ENCODE measurements at places on chromosomes 2 and 18.

DNA sequence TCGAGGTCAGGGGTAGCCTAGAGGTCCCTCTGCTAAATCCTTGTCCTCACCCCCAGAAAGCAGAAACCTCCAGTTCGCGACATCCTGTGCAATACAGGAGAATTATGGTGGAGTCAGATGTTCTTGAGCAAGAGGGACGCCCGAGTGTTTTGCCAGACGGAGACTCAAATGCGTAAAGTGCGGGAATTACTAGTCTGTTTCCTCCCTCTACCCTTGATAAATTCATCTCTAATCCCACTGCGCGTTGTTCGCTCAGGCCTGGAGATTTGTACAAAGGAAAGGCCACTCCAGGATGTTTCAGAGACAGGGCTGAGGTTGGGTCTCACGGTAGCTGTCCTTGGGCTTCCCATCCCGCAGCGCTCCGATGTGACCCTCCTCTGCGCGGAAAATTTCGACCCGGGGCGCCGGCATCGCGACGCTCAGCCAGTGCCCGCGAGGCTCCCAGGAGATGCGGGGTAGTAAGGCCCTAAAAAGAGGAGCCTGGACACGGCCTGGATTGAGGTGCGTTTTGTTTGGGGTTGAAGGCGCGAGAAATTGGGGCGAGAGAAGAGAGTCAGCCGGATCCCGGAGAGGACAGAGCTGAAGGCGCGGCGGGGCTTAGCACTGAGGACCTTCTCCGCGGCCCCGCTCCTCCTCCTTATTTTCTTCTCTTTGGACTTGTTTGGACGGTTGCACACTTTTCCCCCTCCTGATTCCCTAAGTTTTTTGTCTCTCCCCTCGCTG lies 2.6 kb upstream of the NEUROD1 start:
- DNase-seq: no peak

GRCh38 chr18:38611036-38611964 lies 1045.7 kb upstream of the CELF4 start:
- DNase-seq: no peak

GRCh38 chr2:225937625-225938187 lies 538.2 kb downstream of the NYAP2 start:
- no peak for DNase-seq

DNA sequence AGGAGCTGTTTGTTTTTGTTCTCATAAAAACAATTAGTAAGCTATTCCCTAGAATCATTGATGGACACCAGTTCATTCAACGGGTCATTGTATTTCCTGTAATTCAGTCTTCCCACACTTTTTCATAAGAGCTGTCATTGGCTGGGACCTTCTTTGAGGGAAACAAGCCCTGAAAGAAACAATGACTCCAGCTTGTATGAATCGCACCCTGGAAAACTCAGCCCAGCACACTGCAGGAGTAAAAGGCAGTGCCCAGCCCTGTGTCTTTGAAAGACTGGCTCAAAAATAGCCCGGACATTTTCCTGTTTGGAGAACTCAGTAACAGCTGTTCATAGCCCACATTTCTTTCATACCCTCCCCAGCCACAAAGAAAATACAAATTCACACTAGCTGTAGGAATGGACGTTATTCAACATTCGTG lies 81.5 kb downstream of the NCKAP5 start:
- no peak for DNase-seq

DNA sequence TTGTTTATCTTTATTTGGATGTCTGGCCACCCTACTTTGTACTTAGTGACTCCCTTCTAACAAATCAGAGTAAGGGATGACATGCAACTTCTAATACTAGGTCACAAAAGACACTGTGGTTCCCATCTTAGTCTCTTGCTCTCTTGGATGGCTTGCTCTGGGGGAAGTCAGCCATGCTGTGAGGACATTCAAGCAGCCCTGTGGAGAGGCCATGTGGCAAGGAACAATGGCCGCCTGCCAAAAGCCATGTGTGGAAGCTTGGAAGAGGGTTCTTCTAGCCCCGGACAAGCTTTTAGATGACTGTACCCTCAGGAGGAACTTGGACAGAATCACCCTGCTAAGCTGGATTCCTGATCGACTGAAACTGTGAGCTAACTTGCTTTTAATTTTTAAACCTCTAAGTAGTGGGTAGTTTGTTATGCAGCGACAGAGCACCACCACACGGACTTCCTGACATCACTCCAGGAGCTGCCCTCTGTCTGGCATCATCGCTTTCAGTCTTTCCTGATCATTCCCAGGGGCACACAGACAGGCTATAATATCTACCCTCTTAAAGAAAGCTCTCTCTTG lies 116.8 kb upstream of the ODC1 start:
- no peak for DNase-seq

DNA sequence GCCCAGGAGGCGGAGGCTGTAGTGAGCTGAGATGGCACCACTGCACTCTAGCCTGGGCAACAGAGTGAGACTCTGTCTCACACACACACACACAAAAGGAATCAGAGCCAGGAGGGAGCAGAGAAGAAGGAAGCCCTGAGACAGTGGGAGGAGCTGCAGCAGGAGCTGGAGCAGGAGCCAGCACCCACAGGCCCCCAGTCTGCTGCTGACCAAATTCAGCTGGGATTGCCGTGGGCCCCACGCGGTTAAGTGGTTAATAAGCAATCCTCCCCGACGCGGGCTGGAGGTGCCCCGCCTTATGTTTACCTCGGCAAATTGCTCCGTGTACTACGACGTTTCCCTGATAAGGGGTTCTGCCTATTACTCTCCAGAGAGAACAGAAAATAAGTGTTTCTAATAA lies 265.3 kb downstream of the TWIST2 start:
- no peak for DNase-seq

GRCh38 chr2:175552902-175553301 lies 371.4 kb upstream of the ATP5MC3 start:
- DNase-seq: no peak

- no peak for DNase-seq
Measured at GRCh38 chr2:48572816-48573215, 42.9 kb downstream of the STON1 start.

GRCh38 chr2:238130111-238130695 lies 8.3 kb upstream of the KLHL30 start:
- DNase-seq: no peak

DNA sequence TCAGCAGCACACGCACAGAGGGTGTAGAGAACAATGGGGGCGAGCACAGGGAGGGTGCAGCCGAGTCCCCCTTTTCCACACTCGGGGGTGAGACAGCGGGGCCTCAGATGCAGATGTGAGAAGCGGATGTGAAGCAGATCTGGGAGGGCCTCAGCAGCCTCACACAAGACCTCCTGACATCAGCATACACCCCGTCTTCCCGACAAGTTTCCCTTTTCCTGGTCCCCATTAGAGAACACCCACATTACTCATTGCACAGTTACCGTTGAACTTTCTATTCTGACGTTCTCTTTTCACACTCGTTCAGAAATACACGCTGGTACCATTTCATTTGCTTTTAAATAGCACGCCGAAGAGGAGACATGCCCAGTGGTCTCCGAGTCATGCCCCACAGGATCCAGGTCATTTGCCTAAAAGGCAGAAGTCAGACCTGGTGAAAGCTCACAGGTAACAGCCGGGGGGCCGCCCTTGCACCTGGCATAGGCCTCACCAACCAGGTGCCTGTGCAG lies 129.5 kb upstream of the ID2 start:
- no peak for DNase-seq

- no peak for DNase-seq
Measured at GRCh38 chr2:189092936-189093335, 86.6 kb downstream of the COL5A2 start.

DNA sequence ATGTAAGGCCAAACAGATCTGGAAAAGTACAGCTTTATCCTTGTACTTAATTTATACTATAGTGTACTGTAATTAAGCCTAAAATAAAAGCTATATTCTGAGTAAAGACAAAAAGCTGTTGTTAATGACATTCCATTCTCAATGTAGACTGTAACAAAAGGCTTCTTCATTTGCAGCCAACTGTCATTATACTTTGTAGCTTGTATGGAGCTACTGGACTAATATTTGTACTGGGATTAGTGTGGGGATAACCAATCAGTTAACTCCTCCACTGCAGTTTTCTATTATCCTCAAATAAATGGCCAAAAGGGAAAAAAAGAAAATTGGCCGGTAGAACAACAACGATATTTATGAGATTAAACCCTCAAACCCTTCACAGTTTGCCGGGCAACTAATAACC lies 66.5 kb downstream of the STK39 start:
- peak; percentile 49 for DNase-seq

- DNase-seq: no peak
Measured at GRCh38 chr2:240556553-240557100, 1.2 kb downstream of the ANKMY1 start.

GRCh38 chr2:241155936-241156335 lies 5.7 kb downstream of the PPP1R7 start:
- DNase-seq: no peak

DNA sequence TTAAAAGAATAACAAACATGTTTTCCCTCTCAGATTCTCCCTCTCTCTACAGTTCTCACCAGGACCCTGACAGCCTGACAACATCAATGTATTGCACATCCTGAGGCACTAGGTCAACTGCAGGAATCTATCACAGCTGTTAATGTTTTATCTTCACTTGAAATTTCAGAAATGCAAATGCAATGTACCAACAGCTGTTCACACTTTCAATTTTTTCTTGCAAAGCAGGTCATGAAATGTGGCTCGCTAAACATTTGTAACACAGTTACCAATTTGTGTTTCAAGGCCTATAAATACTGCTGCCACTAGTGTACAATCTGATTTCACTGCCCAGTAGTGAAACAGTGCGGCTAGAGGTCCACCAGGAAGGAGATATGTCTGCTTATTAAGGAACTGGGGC lies 147.8 kb downstream of the EXOC6B start:
- DNase-seq: no peak

DNA sequence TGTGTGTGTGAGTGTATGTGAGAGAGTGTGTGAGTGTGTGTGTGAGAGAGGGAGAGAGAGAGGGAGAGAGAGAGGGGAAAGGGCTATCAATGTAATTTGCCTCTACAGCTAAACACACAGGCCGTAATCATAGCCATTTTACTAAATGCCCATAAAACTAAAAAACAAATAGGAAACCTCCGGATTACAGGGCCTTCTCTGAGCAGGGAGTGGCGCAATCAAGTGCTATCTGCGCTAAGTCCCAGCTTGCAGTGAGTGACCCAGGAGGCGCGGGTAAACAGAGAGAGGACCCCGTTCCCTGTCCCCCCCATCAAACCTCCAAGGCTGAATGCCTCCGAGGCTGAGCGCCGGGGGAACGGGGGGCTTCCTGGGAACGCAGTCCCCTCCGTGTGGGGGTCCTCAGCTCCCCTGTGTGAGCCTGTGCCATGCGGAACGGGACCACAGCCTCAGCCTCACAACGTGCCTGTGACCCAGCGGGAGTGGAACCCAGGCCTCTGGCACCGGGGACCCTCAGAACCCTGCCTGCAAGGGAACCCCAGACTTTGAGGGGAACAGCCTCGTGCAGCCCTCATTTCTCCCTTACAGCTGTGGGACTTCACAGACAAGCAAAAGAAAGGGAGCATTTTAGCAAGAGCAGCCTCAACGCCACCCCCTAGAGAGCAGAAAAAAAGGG lies 54.7 kb upstream of the ID2 start:
- DNase-seq: no peak

- peak; percentile 31 for DNase-seq
Measured at GRCh38 chr18:22930089-22930713, 2.9 kb upstream of the RBBP8 start.

GRCh38 chr18:59546188-59546587 lies 151.0 kb downstream of the CCBE1 start:
- DNase-seq: no peak

DNA sequence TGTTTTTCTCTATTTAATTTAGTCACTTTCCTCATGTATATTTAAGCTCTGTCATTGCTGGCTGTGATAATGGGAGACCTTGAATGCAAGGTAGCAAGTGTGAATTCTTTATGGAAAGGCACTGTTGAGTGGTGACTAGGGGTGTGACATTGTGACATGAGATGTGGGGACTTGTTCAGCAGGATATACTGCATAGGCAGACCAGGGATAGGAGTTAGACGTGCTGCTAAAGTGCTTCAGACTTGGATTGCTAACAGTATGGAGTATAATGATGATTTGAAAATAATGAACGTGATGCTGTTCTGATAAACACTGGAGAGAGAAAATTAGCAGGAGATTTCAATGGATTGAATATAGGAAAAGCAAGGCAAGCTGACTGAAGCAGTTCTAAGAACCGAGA lies 135.1 kb downstream of the NCOA1 start:
- no peak for DNase-seq

DNA sequence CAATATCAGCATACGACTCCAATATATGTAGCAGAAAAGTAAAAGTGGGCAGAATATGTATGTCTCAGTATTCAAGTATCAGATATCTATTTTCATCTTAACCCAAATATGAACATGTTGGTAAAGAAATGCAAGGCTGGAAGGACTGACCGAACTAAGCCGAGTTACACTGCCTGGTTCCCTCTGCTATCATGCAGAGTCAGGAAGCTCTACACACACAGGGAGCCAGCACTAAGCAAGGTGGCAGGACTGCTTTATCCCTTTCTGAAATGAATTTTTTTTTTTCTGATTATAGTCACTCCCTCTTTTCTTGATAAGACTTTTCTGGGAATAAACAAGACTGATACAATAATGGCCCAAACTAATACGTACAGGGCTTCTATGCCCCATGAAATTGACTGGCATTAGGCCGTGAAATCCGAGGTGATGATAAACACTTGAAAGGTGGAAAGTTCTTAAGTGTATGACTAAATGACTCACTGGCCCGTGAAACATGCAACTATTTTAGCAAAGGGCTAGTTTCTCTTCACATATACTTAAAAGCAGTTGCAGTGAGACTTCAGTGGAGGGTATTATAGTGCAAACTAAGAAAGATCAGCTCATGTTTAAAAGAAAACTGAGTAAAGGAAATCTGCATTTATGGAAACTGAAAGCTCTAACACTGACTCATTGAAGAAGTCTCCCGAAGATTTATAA lies 14.9 kb downstream of the DPP4 start:
- DNase-seq: no peak

- no peak for DNase-seq
Measured at GRCh38 chr2:102442967-102443828, 20.2 kb downstream of the IL18RAP start.

- DNase-seq: no peak
Measured at GRCh38 chr2:137229834-137230233, 464.5 kb downstream of the THSD7B start.

DNA sequence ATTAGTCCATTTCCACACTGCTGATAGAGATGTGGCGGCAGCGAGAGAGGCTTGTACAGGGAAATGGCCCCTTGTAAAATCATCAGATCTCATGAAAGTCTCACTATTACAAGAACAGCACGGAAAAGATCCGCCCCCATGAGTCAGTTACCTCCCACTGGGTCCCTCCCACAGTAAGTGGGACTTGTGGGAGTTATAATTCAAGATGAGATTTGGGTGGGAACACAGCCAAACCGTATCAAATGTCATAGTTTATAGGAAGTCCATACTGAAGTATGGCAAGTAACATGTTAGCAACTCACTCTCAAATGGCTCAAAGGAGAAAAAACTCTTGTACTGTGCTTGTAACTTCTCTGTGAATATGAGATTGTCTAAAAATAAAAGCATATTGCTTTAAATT lies 56.1 kb downstream of the FARP2 start:
- DNase-seq: peak; percentile 11

- DNase-seq: no peak
Measured at GRCh38 chr18:74609535-74609934, 11.9 kb downstream of the ZNF407 start.

- no peak for DNase-seq
Measured at GRCh38 chr2:56287974-56288373, 104.2 kb downstream of the CCDC85A start.

Data from NCI-H524 treated with DMSO at 0.1 percent for 48 hours (cell line).